ENCODE measurements at places on chromosomes 4 and X.

DNA sequence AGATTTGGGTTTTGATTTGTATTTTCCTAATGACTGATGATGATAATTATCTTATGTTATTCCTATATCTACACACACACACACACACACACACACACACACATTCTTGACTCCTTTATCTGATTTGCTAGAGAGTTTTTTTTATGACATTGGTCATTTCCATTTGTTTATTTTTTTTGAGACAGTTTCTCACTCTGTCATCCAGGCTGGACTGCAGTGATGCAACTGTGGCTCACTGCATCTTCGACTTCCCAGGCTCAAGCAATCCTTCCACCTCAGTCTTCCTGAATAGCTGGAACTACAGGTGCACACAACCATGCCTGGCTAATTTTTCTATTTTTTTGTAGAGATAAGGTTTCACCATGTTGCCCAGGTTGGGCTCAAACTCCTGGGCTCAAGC, 6.7 kb downstream of the ZNF81 start:
- DNase-seq: no peak

- no peak for DNase-seq
These were observed 81.6 kb downstream of the MTMR8 start for GRCh38 chrX:64313624-64314023.

DNA sequence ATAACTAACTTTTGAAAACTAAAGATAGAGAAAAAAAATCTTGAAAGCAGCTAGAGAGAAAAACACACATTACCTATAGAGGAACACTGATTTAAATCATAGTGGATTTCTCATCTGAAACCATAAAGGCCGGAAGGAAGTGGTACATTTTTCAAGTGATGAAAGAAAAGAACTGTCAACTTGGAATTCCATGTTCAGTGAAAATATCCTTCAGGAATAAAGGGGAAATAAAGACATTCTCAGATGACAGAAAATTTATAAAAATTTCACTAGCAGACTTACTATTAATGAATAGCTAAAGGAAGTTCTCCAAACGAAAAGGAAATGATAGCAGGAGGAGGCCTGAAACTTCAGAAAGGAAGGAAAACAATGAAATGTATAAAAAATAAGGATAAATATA, 7.6 kb upstream of the JADE3 start:
- DNase-seq: no peak

GRCh38 chr4:102168580-102168979, 176.7 kb downstream of the SLC39A8 start:
- DNase-seq: no peak

DNA sequence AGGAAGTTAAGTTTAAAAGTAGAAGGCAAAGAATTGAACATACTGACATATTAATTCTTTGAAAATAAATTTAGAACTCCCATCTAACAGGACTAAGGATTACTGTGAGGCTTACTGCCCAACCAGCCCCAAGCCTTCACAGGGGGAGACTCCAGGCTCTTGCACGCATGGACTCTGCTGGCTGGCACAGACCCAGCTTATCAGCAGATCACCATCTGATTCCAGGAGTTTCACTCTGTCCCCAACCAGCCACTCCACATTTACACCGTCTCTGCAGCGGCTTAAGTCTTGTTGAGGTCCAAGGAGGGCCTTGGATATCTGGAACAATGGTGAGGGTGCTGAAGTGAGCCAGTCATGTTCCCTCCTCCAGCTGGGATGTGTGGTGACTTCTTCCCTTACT, 16.4 kb upstream of the OTUD4 start:
- DNase-seq: no peak

DNA sequence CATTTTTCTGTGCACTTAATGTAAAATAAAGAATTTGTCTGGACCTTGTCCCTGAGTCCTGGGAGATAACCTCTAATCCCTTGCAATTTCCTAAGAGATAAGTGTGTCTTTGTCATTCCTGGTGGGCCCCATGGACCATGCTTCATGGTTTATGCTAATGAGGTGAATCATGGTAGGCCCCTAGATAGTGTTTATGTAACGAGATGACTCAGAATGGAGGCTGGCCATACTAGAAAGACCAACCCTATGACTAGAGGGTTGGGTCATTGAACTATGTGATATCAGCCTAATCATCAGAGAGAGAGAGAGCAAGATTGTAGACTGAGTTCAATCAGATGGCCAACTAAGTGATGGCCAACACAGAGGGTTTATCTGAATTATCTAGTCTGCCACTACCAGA, 64.2 kb upstream of the NHSL2 start:
- no peak for DNase-seq

- no peak for DNase-seq
These were observed 32.4 kb upstream of the TEX13C start for GRCh38 chrX:125287282-125287681.

GRCh38 chr4:74941123-74941522, 8.2 kb downstream of the PARM1 start:
- no peak for DNase-seq

DNA sequence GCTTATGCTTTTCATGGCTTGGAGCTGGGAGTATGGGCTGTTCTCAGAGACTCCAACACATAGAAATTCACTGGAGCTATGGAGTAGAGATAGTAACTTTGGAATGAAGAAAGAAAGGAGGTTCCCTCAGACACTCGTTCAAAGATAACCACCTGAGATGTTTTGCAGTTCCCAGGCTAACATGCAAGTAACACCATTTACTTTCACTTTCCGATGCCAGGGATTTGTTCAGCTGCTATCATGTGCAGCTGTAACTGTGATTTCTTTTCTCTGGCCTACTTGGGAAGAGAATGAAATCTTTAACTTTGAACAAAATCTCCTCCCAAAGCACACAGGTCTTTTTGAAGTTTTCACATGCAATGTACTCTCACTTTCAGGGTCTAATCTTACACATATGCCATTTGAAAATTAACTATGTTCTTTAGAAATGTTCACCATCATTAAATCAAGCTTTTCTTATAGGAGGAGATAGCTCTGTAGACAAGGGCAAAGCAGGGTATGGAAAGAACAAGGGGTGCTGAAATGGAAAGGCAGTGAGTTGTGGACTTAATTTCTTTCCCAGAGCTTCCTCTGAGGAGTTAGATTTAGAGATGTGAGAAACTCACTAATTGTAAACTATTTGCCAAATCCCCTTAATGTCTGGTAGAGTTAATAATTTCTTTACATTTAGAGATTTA, 514.3 kb downstream of the PDHA2 start:
- no peak for DNase-seq

DNA sequence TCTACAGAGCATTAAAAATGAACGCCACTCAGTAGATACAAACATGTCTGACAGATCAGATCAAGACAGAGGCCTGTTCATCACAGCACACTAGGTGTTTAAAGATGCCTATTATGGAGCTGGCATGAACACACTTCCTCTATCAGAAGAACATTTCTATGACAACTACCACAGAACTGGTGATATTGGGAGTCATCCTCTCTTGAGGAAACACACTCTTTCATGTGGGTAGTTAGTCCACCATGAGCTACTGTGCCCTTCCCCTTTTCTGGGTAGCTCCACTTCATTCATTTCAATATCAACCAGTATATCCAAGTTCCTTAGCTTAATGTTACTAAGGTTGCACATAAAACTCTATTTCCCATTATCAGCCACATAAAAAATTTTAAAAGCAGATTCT, 46.7 kb downstream of the MAOB start:
- DNase-seq: no peak

DNA sequence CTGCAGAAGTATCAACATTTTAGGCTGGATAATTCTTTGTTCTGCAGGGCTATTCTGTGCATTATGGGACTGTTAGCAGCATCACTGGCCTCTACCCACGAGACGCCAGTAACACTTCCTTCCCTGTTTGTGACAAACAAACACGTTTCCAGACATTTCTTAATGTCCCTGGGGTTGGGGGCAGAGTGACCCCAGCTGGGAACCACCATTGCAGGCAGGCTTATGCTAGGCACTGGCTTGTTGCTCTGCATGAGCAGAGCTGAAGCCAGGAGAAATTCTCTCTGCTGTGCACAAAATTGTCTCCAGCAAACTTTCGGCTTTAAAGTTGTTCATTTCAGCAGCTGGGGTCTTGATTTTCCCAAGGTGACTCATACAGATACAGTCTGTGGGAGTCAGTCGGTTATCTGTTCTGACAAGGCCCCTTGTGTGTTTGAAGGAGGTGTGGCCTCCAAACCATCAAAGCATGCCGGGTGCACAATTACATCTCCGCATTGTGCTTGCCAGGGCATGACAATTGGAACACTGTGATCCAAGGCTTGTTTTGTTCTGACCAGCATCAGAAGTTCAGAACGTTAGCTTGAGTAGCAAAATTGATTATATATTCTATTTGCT, 156.4 kb upstream of the BOD1L1 start:
- peak; percentile 24 for DNase-seq

DNA sequence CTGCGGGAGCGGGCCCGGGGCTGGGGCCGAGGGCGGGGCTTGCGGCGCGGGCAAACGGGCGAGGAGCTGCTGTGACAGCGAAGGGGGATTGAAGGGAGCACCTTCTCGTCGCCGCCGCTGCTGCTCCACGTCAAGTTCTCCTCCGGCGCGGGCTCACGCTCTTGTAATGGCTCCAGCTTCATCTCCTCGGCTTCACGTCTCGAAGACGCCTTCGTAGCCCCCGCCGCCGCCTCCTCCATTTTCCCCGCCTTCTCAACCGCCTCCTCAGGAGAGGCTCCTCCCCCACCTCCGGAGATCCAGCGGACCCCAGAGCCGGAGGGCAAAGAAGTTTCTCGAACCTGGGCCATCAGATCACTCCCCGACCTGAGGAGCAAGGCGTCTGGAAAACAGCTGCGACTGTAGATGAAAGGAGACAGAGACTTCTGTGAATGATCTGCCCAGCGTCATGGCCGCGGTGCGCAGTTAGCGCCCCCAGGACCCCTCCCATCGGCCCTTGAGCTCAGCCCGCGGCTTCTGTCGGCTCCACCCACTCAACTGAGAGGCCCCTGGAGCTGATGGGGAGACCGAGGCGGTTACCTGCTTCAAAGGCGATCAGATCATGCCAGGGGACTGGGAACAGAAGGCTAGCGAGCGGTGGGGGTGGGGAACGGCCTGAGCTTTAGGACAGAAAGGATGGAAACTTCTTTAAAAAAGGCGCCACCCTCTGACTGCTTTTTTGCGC, 895 bp downstream of the USP51 start:
- peak; percentile 62 for DNase-seq

GRCh38 chrX:71105628-71106027, 912 bp downstream of the CXorf65 start:
- no peak for DNase-seq

- no peak for DNase-seq
These were observed 37.5 kb downstream of the AFAP1 start for GRCh38 chr4:7902101-7902553.

GRCh38 chr4:61376301-61376700, 176.2 kb downstream of the ADGRL3 start:
- DNase-seq: no peak

GRCh38 chrX:97045470-97045869, 161.8 kb downstream of the RPA4 start:
- DNase-seq: no peak

Data from posterior cingulate gyrus (tissue), 11 donors.